ENCODE measurements at places on chromosomes 16 and 17.

GRCh38 chr17:12737740-12738469 lies 51.4 kb upstream of the ARHGAP44 start:
- no peak for DNase-seq

- no peak for DNase-seq
These were observed 32.4 kb downstream of the SMYD4 start for GRCh38 chr17:1797323-1797722.

DNA sequence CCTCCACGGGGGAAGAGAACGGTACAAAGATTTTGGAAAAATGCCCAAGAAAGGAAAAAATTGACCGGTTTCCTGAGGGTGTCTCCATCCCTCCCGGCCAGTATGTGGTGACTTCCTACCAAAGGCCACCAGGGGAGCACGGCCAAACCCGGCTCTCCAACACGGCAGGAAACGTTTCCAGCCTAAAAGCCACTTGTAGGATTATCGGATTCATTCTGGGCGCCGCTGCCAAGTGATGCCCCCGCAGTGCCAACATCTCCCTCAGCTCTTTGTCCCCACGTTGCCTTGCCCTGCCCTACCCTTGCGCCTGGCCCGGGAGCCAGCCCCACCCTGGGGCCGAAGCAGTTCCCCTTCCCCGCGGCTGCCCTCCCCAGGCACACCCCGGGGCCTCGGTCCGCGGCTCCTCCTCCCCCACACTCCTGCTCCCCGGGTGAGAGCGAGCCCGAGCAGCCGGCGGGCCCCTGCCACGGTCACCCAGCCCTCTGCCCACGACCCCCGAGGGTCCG lies 688 bp downstream of the CRK start:
- DNase-seq, result peak; percentile 31

GRCh38 chr16:17885659-17886207 lies 415.0 kb upstream of the XYLT1 start:
- no peak for DNase-seq

DNA sequence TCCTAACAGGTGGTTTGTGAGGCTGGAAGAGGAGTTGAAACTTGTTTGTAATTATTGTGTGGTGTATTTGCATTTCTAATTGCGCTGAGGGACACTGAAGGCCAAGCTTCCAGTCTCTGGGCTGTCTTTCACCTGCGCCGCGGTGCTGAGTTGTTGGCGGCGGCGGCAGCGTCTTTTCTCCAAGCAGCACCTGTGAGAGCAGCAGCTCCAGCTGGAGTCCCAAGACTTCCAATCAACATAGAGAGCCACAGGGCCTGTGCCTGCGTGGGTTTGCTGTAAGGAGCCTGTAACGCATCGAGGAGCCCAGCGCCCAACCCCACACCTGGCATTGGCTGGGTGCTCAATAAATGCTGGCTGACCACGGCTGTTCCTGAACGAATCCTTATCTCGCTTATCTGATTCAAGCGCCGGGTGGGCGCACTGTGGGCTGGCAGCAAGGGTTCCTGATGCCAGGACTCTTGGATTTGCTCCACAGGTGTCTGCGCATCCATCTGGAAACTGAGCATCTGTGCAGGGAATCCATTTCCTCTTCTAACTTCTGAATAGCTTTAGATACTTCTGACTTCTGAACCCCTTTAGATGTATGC lies 138.1 kb downstream of the ASIC2 start:
- no peak for DNase-seq

- no peak for DNase-seq
These were observed 479 bp upstream of the ZNF207 start for GRCh38 chr17:32349503-32349853.

DNA sequence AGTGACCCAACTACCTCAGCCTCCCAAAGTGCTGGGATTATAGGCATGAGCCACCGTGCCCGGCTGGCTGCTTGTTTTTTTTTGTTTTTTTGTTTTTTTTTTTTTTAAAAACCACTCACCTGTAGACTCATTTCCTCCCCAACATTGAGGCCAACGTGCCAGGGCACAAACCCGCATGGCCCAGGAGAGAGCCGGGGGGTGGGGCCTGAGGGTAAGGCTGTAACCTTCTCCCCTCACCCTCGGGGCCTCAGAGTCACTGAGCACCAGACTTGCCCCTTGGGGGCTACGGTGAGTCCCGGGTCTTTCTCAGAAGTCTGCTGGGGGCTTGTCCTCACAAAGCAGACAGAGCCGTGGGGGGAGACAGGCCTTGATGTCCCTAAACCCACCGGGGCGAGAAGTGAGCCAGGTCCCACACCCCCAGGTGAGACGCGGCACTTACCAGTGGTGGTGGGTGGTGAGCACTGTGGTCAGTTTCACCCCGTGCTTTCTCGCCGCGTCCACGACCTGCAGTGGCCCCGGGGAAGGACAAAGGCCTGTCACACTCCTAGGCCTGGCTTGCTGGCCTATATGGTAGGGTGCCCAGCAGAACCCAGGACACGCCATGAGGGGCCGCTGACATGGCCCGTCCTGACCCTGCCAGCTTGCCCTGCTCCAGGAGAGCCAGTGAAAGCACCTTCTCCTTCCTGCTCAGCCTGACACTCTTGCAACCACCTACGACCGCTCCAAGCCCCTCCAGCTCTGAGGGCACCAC lies 4.6 kb downstream of the HAGH start:
- no peak for DNase-seq

DNA sequence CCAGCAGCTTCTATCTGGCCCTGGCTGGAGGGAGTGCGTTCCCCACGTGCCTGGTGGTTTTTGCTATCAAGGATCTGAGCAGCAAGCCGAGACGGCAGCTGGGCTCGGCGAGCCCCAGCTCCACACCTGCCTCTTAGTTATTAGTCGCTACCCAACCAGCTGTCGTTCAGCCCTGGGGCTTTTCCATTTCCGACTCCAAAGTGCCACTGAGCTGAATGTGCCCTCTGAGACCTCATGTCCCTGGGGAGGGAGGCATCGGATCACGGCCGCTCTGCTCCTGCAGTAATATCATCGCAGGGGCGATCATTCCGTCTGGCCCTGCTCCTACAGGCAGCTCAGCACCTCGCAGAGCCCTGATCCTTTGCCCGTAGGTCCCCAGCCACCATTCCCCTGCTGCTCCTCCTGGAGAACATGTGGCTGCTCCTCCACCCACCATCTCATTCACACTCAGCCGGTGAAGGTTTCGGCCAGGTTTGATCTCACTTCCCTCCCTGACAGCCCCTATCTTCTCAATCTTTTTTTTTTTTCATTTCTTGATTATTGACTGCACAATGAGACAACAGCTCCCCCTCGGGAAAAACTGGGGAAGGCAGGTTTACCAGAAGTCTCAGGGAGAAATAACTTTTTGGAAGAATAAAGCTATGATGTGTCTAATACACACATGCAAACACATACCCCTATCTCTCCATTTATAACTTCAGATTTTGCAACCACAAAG lies 86.7 kb downstream of the ZFHX3 start:
- DNase-seq, result no peak

- no peak for DNase-seq
These were observed 3.0 kb downstream of the SOX15 start for GRCh38 chr17:7586673-7587419.

DNA sequence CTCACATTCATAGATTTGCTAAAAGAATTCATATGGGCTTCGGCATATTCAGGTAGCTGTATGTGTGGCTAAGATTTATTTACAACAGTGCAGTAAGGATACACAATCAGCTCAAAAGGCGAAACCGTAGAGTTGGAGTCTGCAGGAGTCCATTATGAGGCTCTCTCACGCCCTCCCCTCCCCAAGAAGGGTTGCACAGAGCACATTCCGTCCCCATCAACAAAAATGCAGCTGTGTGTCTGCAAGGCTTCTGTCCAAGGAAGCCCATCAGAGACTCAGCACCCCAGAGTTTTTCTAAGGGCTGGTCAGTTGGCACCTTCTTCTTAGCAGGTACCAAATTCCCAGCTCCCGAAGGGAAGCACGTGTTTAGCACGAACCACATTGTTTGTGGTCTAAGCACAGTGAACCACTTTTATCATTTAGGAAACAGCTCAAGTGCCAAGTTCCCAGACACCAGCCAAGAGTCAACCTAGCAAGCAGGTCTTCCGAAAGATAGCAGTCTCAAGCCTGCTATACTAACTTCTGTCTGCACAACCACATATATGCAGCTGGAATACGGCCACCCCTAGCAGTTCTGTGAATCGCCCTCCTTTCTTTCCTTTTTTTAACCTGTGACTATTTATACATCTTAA lies 28.5 kb upstream of the MEAK7 start:
- DNase-seq, result no peak

GRCh38 chr17:45719335-45720071 lies 64.6 kb upstream of the CRHR1 start:
- DNase-seq, result no peak

GRCh38 chr16:10938796-10939648 lies 3.2 kb downstream of the DEXI start:
- no peak for DNase-seq

GRCh38 chr17:39979016-39979670 lies 1.5 kb upstream of the PSMD3 start:
- DNase-seq, result no peak

DNA sequence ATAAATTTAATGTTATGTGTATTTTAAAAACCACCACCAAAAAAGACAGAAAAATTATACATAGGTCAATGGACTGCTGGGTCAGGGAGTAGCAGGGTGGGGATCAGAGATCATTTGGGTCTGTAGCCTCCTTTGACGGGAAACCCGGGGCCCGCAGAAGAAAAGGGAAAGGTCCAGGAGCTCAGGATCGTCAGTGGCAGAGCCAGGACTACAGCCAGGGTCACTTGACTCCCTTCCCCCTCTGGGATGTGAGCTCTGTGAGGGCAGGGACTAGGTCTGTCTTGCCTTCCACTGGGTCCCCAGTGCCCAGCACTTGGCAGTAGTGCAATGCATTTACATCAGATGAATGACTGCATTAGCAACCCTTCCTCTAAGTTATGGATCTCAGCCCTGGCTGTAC lies 62.1 kb downstream of the TOM1L2 start:
- no peak for DNase-seq

- DNase-seq, result no peak
These were observed 153.8 kb downstream of the SNX11 start for GRCh38 chr17:48261297-48261880.

- no peak for DNase-seq
These were observed 68.0 kb upstream of the DOC2B start for GRCh38 chr17:249236-249993.

DNA sequence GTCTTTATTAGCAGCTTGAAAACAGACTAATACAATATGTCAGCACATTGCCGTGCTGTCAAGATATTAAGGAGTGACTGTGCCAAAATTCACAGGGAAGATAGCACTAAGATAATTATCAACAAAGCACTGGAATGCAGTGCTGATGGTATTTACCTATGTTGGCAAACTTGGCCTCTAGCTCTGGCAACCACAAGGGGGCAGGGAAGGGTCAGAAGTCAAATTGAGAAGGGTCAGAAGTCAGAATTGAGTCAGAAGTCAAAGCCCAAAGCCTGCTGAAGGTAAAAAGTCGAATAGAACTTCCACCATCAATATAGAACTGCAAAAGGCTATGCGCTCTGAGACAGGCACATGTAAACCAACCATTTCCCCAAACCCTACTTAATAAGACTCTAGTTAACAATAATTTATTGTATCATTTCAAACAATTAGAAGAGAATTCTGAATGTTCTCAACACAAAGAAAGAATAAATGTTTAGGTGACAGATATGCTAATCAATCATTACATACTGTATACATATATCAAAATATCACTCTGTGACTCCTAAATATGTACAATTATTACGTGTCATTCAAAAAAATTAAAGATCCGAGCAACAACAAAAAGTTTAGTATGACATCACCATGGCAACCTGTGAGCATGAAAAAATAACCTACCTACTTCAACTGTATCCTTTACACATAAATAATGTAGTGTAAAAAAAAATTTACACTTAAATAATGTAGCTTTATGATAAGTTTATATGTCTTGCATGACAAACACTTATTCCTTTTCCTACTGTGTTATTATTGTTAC lies 916.1 kb downstream of the KCNJ2 start:
- DNase-seq, result no peak

- no peak for DNase-seq
These were observed 401.3 kb downstream of the WWOX start for GRCh38 chr16:78500659-78501270.

GRCh38 chr17:80461528-80462160 lies 14.8 kb downstream of the NPTX1 start:
- no peak for DNase-seq

DNA sequence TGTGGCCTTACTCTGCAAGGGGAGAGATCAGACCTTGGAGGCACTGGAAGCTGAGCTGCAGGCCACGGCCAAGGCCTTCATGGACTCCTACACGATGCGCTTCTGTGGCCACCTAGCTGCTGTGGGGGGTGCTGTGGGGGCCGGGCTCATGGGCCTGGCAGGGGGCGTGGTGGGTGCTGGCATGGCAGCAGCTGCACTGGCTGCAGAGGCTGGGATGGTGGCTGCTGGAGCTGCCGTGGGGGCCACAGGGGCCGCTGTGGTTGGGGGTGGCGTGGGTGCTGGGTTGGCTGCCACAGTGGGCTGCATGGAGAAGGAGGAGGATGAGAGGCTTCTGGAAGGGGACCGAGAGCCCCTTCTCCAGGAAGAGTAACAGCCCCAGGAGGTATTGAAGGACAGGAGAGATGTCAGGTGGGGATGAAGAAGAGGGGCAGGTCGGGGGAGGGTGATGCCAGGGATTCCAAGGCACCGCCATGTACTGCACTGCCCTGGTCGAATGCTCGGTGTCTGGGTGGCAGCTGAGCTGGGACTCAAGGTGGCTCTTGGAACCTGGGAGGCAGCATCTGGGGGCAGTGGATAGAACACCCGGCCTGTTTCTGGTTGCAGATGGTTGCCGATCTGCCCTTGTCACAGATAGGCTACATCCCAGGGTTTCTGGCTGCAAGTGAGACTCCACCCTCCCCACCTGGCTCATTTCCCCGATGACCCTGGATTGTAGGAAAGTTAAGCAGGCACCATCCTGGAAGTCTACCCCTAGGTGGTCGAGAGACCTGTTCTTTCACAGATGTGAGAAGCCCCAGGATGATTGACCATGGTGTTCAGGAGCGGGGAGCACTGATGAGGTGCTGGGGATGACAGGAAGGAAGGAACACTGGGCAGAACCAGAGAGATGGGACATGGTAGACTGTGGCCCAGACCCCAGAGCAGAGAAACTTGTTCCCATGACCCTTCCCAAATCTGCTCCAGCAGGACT lies 5.1 kb downstream of the RNF112 start:
- DNase-seq, result no peak

DNA sequence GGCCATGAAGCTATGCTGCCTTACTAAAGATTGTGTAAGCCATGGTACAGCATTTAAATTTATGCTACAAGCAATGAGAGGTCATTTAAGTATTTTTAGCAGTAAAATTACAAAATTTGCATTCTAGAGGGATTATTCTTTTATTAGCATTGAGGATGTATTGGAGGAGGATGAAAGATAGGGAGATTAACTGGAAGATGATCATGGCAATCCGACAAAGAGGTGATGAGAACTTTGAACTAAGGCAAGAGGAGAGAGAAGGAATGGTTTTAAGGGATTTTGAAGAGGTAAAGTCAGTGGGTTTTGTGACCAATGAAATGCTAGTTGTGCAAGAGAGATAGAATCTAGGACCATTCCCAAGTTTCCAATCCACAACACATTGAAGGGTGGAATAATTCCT lies 129.9 kb downstream of the SNX11 start:
- DNase-seq, result no peak

DNA sequence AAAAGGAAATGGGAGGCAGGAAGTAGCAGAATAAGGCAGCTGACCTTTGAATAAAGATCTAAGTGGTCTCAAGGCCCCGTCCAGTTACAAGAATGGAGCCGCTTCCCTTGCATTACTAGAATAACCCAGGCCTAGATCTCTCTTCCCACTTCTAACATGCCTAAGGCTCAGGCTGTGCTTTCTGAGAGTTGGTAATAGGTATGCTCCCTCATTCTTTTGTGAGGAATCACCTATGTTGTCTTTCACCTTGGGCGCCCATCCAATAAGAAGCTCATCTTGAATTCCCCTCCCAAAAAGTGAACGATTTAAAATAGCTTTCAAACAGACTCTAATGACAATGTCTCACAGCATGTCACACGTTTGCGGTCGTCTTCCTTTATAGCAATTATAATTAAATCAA lies 101.2 kb downstream of the KCNJ2 start:
- DNase-seq, result no peak

Measured in immature natural killer cell (primary cell).